ENCODE measurements at places on chromosomes 6 and 20. TPM values are rescaled to one million over a fixed set of nuclear protein-coding genes. Genes with fewer than 3 reads are reported as not detected.

The IL17F gene
- total RNA-seq, result not detected

The DDO gene
- total RNA-seq, result 3.6 TPM

The FAM162B gene
- 3.2 TPM for total RNA-seq

The PDYN gene
- total RNA-seq, result not detected

The HAO1 gene
- not detected for total RNA-seq

DNA sequence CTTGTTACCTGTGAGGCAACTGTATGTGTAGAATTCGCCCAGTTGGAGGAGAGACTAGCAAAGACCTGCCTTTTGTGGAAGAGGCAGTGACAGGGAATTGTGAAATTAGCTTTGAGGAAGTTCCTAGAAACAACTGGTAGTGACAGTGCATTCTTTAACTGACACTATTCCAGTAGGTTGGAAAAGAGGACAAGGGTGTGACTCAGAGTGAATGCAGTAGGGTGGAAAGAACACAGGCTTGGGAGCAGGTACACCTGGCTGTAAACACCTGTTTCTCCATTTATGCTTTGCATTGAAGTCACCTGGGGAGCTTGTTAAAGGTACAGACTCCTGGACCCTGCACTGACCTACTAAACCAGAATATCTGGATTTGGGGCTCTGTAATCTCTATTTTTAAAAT, 295.7 kb downstream of the PHACTR1 start:
- no peak overlapping the region for H3K27ac ChIP-seq
- H3K27me3 ChIP-seq, result peaks cover 62% of the 10 kb centered on the region
- no peaks in the 10 kb centered on the region for H3K36me3 ChIP-seq
- DNase-seq, result no peak

DNA sequence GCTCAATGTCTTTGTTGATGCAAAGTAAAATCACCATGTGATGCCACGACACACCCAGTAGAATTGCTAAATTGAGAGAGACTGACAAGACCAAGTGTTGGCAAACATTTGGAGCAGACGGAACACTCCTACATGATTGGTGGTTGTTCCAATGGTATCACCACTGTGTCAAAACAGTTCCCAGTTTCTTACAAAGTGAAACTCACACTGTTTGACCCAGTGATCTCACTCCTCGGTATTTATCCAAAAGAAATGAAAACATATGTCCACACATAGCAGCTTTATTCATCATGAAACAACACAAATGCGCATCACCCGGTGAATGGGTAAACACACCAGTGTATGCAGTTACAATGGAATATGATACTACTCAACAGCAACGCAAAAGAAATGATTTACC, 74.0 kb upstream of the SULF2 start:
- no peak overlapping the region for H3K27ac ChIP-seq
- no peaks in the 10 kb centered on the region for H3K36me3 ChIP-seq
- no peak overlapping the region for H3K4me3 ChIP-seq
- no peaks in the 10 kb centered on the region for H3K27me3 ChIP-seq

- H3K4me1 ChIP-seq, result no peaks in the 10 kb centered on the region
- peak overlapping the region; percentile 44 for H3K4me3 ChIP-seq
- H3K27me3 ChIP-seq, result peaks cover 34% of the 10 kb centered on the region
- no peak for DNase-seq
- H3K27ac ChIP-seq, result no peak overlapping the region
Measured at GRCh38 chr6:6320901-6321300, 439 bp upstream of the F13A1 start.

- H3K27me3 ChIP-seq, result no peaks in the 10 kb centered on the region
- no peaks in the 10 kb centered on the region for H3K36me3 ChIP-seq
- H3K4me3 ChIP-seq, result peak overlapping the region; percentile 87
- no peak for DNase-seq
- H3K4me1 ChIP-seq, result no peaks in the 10 kb centered on the region
- peak overlapping the region; percentile 92 for H3K27ac ChIP-seq
Measured at GRCh38 chr20:38473367-38473795, 738 bp downstream of the RALGAPB start.

DNA sequence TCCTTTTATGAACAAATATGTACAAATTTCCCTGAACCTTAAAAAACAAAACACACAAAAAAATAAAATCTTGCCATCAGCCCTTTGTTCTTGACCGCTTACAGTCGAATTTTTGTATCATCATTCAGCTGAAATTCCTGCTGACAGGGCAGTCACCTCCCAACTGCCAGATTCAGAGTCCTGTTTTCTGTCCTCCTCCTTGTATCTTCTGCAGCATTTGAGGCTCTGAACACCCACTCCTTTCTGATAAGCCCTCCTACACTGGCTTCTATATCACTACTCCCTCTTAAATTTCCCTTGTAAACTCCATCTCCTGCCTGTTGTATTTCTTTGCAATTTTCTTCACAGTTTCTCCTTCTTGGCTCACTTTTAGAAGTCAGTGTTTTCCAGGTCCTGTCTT, 77.8 kb upstream of the CCN6 start:
- H3K27me3 ChIP-seq, result no peaks in the 10 kb centered on the region
- no peaks in the 10 kb centered on the region for H3K4me1 ChIP-seq
- no peak overlapping the region for H3K4me3 ChIP-seq

GRCh38 chr6:17930321-17930993, 57.0 kb downstream of the KIF13A start:
- H3K27ac ChIP-seq, result peak overlapping the region; percentile 76
- H3K27me3 ChIP-seq, result no peaks in the 10 kb centered on the region
- peaks cover 83% of the 10 kb centered on the region for H3K4me1 ChIP-seq
- no peak for DNase-seq
- H3K4me3 ChIP-seq, result no peak overlapping the region

DNA sequence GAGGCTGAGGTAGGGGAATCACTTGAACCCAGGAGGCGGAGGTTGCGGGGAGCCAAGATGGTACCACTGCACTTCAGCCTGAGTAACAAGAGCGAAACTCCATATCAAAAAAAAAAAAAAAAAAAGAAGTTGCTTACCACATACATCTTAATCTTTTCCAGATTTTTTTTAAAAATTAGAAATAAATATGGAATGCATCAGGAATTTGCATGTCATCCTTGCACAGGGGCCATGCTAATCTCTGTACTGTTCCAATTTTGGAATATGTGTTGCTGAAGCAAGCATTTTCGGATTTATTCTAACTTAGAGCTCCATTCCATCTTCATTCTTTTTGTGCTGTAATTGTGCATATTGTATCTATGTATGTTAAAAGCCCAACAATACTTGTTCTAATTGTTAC, 62.5 kb downstream of the TRPC4AP start:
- no peak for DNase-seq
- H3K36me3 ChIP-seq, result peaks cover 27% of the 10 kb centered on the region
- no peaks in the 10 kb centered on the region for H3K4me1 ChIP-seq
- H3K27ac ChIP-seq, result no peak overlapping the region
- no peaks in the 10 kb centered on the region for H3K27me3 ChIP-seq

GRCh38 chr6:155129744-155130143, 134.1 kb upstream of the CLDN20 start:
- H3K4me1 ChIP-seq, result no peaks in the 10 kb centered on the region
- peaks cover 10% of the 10 kb centered on the region for H3K36me3 ChIP-seq
- H3K4me3 ChIP-seq, result no peak overlapping the region
- H3K27me3 ChIP-seq, result no peaks in the 10 kb centered on the region

DNA sequence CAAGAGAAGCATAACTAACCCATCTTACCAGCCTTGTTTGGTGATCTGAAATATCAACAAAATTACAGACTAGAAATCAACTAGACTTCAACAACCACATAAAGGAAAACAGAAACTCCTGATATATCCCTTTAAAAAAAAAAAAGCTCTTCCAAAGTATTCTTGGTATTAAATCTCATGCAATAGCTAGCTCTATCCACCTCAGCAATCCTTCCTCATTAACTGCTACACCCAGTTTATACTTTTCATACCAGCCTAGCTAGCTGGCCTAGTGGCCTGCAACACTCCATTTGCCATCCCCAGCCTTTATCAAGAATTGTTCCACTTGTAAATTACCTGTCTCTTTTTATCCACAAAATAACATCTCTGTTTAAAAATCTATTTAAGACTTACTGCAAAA, 69.0 kb downstream of the BACH2 start:
- no peaks in the 10 kb centered on the region for H3K4me1 ChIP-seq
- no peaks in the 10 kb centered on the region for H3K36me3 ChIP-seq
- no peaks in the 10 kb centered on the region for H3K27me3 ChIP-seq
- peak overlapping the region; percentile 45 for H3K27ac ChIP-seq
- no peak overlapping the region for H3K4me3 ChIP-seq

- peaks cover 26% of the 10 kb centered on the region for H3K4me1 ChIP-seq
- DNase-seq, result no peak
- no peaks in the 10 kb centered on the region for H3K36me3 ChIP-seq
- no peak overlapping the region for H3K4me3 ChIP-seq
- H3K27me3 ChIP-seq, result no peaks in the 10 kb centered on the region
Measured at GRCh38 chr6:158847786-158848185, 28.6 kb upstream of the EZR start.

DNA sequence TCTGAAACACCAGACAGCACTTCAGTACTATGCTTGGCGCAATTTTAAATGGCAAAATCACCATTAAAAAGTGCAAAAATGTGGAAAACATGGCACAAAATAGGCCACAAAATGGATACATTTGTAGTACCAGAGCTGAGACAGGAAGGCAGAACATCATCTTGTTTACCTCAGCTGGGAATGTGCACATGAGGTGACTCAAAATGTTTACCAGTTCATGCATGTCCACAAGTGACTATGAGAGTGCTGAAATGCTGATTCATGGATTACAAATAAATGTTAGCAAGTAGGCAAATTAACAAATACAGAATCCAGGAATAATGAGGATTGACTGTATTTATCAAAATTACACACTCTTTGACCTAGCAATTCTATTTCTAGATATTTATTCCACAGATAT, 201.6 kb downstream of the ISM1 start:
- H3K4me1 ChIP-seq, result no peaks in the 10 kb centered on the region
- no peak for DNase-seq
- no peak overlapping the region for H3K27ac ChIP-seq
- no peaks in the 10 kb centered on the region for H3K36me3 ChIP-seq
- no peak overlapping the region for H3K4me3 ChIP-seq

GRCh38 chr6:144304223-144304848, 19.2 kb downstream of the UTRN start:
- no peaks in the 10 kb centered on the region for H3K27me3 ChIP-seq
- H3K4me1 ChIP-seq, result no peaks in the 10 kb centered on the region
- H3K36me3 ChIP-seq, result peaks cover 6% of the 10 kb centered on the region
- H3K27ac ChIP-seq, result no peak overlapping the region

DNA sequence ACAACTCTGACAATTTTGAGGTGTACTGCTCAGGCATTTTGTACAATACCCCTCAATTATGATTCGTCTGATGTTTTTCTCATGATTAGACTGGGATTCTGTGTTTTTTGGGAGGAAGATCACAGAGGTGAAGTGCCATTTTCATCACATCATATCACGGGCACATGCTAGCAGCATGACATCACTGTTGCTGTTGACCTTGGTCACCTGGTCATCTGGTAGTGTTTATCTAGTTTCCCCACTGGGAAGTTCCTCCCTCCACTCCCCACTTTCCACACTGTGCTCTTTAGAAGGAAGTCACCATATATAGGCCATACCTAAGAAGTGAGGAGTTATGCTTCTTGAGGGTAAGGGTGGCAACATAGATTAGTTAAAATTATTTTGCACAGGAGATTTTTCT, 20.8 kb downstream of the GCM2 start:
- H3K4me1 ChIP-seq, result no peaks in the 10 kb centered on the region
- no peaks in the 10 kb centered on the region for H3K27me3 ChIP-seq
- no peak overlapping the region for H3K27ac ChIP-seq
- H3K36me3 ChIP-seq, result no peaks in the 10 kb centered on the region
- no peak for DNase-seq

DNA sequence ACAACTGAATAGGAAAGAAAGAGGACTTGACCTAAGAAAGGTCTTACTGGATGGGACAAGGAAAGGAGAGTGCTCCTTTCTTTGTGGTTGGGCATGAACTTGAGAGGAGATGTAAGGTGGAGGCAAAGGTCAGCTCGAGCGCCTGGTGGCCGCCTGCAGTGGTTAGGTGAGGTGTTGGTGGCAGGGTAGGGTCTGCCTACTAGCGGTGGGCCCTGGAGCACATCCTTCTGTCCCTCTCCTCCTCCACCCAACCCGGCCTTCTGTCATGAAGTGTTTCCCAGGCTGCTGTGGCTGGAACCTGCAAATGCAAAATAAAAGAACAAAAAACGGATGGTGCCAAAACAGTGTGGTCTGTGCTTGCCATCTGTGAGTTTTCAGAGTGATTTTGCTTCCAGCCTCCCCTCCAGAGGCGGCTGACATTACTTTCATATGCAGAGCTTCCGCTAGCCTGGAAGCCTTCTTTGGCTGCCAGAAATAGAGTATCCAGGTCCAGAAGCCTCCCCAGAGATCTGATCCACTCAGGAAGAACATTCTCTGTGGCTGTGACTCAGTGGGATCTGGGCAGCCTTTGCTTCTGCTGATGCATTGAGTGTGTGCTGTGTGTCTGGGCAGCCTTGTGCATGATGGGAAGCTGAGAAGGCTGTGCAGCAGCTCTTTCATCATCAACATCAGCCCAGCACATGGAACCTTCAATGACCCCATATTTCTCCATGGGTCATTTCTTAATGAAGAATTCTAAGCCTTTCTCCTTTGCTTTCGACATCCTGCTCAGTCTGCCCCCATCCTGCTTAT, 79.8 kb upstream of the FAM184A start:
- H3K4me3 ChIP-seq, result no peak overlapping the region
- H3K36me3 ChIP-seq, result no peaks in the 10 kb centered on the region
- no peak overlapping the region for H3K27ac ChIP-seq
- peaks cover 31% of the 10 kb centered on the region for H3K4me1 ChIP-seq
- no peaks in the 10 kb centered on the region for H3K27me3 ChIP-seq

- H3K27me3 ChIP-seq, result no peaks in the 10 kb centered on the region
- H3K27ac ChIP-seq, result no peak overlapping the region
- no peaks in the 10 kb centered on the region for H3K36me3 ChIP-seq
Measured at GRCh38 chr20:44264287-44264686, 17.2 kb downstream of the GDAP1L1 start.

- H3K4me3 ChIP-seq, result no peak overlapping the region
- H3K27me3 ChIP-seq, result no peaks in the 10 kb centered on the region
- H3K27ac ChIP-seq, result no peak overlapping the region
- no peaks in the 10 kb centered on the region for H3K36me3 ChIP-seq
- no peak for DNase-seq
Measured at GRCh38 chr20:40521962-40522361, 167.1 kb downstream of the MAFB start.

- no peak overlapping the region for H3K27ac ChIP-seq
- no peak overlapping the region for H3K4me3 ChIP-seq
- H3K4me1 ChIP-seq, result no peaks in the 10 kb centered on the region
- DNase-seq, result no peak
- H3K27me3 ChIP-seq, result no peaks in the 10 kb centered on the region
- H3K36me3 ChIP-seq, result no peaks in the 10 kb centered on the region
Measured at GRCh38 chr20:59661153-59661552, 56.8 kb downstream of the PHACTR3 start.

GRCh38 chr6:136684466-136684865, 107.8 kb downstream of the MAP3K5 start:
- H3K27ac ChIP-seq, result no peak overlapping the region
- DNase-seq, result no peak
- no peak overlapping the region for H3K4me3 ChIP-seq
- no peaks in the 10 kb centered on the region for H3K27me3 ChIP-seq
